A673 (cell line): ENCODE measurements at places on chromosomes 16 and 17. TPM values are rescaled to one million over a fixed set of nuclear protein-coding genes. Genes with fewer than 3 reads are reported as not detected.

GRCh38 chr16:87052506-87052905 lies 264.7 kb downstream of the C16orf95 start:
- DNase-seq: no peak

DNA sequence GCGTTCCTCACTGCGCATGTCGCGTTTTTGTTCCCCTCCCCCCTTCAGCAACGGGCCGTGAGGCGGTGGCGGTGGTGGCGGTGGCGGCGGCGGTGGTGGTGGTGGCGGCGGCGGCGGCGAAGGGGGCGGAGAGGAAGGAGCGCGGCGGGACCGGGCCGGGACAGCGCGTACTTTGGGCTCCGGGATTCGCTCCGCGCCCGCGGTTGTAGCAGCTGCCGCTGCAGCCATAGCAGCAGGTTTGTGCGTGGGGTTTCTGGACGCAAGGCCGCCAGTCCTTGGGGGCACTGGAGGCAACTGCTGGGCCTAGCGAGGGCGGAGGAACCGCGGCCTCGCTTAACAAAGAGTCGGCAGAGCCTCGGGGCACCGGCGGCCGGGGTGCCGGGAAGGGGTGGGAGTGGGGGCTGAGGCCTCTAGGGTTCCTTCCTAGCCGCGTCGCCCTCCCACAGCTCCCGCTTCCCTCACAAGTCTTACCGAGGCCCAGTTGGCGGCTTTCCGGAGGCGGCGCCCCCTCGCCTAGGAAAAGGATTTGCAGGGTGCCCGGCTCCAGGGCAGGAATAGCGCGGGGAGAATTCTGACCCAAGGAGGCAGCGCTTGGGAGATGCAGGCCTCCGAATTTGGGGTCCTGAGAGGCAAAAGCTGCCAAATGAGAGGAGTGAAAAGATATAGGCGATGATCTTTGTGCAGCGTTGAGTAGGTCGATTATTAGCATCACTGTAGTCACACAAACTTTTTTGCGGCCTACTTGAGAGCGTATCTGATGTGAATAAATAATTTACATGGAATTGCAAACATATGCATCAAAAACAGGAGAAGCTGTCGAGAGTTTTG lies at the start of gene DDX42:
TSS of gene DDX42 (plus strand) at position 30 of the 828 bp plus-strand sequence. CDS start 12,880 bp downstream, outside the sequence.
- DNase-seq: peak; percentile 73

DNA sequence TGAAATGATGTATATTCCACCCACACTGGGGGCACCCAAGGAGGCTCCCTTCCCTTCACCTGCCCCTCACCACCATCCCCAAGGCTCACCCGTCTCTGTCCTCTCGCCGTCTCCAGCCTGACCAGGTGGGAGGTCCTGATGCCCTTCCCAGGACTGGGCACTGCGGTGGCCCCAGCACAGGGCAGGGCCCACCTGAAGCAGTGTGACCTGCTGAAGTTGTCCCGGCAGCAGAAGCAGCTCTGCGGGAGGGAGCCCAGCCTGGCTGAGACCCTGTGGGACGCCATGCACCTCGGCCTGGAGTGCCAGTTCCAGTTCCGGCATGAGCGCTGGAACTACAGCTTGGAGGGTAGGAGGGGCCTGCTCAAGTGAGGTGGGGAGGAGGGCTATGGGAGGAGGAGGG lies 9.9 kb downstream of the PPY start:
- DNase-seq: no peak

- DNase-seq: peak; percentile 9
Measured at GRCh38 chr16:63617990-63618763, 1503.7 kb downstream of the CDH11 start.

- no peak for DNase-seq
Measured at GRCh38 chr17:75594499-75595283, 7.1 kb downstream of the MYO15B start.

DNA sequence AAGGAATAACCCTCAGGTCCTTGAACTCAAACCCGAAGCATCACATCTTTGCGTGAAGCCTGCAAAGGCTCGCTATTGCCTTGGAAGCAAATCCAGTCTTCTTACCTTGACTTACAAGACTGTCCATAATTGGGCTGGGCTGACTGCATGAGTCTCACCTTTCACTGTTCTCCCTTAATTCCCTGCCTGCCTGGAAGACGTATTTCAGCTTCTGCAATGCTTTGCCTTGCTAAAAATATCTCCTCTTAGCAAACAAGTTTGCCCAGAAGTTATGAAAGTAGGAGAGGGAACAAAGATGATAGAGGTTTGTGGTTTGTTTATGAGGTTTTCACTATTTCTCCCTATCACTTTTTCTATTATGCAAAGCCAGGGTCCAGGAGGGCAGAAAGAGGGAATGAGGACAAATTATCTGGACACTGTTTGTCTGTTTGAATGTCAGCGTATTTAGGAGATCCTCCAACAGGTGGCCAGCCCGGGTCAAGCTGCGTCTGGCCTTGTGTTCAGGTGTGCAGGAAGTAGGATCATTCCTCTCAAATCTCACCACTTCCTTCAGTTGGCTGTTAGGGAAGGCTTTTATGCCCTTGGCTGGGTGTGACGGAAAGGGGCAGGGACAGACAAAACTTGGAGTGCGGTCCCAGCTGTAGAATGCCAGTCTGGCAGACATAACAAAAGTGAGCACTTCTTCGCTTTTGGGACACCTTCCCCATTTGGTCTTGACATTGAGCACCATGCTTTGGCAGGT lies 488.9 kb downstream of the CDH13 start:
- DNase-seq: no peak

SCGB1C2 gene
- not detected in 2 replicates for total RNA-seq

- no peak for DNase-seq
Measured at GRCh38 chr17:14372905-14373613, 72.2 kb downstream of the HS3ST3B1 start.

DNA sequence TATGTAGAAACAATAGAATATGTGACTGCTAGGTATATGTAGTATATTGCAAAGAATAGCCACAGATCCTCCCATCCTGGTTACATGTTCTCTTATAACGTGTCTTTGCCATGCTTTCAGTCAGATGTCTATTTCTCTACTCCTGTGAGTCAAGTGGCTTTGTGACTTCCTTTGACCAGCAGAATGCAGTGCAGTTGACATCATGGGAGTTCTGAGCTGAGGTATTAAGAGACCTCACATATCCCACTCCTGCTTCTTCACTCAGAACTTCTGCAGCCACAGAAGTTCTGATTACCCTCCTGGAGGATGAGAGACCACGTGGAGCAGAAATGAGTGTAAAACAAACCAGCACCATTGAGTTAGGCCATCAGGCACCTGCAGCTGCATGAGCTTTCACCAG lies 222.5 kb downstream of the PRKCA start:
- DNase-seq: no peak

DNA sequence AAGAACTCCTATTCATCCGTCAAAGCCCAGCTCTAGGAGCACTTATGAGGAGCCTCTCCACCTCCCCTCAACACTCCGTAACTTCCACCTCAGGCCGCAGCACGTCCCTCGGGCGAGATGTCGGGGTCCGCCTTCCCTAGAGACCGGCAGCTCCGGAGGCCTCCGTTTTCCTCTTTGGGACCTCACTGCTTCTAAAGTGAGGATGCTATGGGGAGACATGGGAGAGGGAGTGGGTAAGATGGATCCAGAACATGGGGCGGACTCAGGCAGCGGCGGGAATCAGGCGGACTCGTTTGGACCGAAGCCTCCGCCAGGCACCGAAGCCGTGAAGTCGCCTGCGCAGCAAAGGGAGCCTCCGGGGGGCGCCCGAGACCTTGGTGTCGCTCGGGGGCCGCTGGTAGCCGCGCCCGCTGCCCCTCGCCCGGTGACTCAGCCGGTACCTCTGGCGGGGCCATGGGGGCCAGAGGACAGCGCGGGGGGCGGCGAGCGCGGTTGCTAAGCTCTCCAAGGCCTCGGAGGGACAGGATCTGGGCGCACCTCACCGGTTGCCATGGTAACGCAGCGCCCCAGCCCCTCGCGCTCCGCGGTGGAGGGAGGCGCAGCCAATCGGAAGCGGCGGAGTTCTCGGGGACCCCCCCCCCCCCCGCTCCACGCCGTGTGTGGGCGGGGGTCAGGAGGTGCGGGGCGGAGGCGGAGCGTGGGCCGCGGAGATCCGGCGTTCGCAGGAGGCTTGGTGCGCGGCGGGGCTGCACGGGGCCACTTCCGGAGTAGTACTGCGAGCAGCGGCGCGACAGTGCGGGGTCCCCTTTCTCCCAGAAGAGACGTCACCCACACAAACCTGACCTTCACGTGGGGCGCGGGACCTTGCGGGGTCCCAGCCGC lies 1.3 kb upstream of the HIC1 start:
- peak; percentile 82 for DNase-seq

- no peak for DNase-seq
Measured at GRCh38 chr17:14732211-14732610, 431.3 kb downstream of the HS3ST3B1 start.

DNA sequence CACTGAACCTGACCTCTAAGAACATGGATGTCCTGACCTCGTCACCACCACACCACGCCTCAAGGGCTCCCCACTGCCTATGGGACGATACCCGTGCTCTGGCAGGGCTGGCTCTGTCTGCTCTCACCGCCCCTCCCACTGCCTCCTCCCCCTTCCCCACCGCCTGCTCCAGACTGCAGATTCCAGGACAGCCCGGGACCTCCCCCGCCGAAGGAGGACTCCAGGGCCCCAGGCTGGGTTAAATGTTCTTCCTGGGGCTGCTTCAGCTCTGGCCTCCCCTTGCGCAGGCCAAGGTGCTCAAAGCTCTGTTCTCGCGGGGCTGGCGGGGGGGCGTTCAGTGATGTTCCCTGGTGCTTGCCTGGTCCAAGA lies 3.1 kb downstream of the NPW start:
- peak; percentile 49 for DNase-seq

SLC5A10 gene
- total RNA-seq: not detected in 2 replicates

CD79B gene
- total RNA-seq: 0.39 and 0.72 TPM in 2 replicates

DNA sequence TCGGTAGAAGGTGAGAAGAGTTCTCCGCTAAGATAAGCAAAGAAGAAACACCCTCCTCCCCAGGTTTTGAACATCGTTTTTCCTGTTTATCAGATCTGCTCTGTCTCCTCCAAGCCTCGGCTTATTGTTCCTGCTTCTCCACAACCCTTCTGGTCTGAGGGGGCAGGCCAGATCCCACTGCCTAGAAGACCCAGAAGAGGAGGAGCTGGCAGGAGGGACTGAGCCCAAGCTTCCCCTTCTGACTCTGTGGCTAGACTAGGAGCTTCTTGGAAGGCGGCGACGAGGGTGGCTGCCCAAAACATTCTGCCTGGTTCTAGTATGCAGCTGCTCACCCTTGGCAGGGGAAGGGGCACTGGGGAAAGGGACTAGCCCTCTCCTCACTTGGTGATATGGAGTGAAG lies 5.2 kb upstream of the HOXB5 start:
- no peak for DNase-seq

DNA sequence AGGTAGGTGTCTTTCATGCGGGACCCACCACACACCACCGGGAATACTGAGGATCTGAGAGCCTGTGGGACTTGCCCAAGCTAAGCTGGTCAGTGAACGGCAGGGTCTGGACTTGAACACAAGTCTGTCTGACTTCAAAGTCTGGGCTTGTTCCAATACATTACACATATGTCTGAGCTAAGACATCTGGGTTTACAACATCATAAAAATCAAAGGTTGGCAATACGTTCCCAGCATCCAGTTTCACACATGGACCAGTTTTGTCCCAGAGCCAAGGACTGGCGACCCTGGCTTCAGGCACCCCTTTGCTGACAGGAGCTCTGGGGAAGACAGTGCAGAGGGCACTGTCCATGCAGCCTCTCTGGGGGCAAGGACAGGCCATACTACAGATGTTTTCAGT lies 27.9 kb upstream of the AXIN2 start:
- no peak for DNase-seq

CAVIN1 gene
- total RNA-seq: 16.6 and 19.9 TPM in 2 replicates

GRCh38 chr17:82876149-82876548 lies 36.3 kb upstream of the ZNF750 start:
- DNase-seq: no peak

GRCh38 chr17:82611140-82612058 lies 36.8 kb downstream of the WDR45B start:
- DNase-seq: peak; percentile 91

- DNase-seq: no peak
Measured at GRCh38 chr17:50267074-50267841, 7.0 kb upstream of the TMEM92 start.

- peak; percentile 56 for DNase-seq
Measured at GRCh38 chr17:79789943-79790804, 6.7 kb downstream of the CBX8 start.

CAPNS2 gene
- 0.42 TPM in 1 of 2 replicates, not detected in the other for total RNA-seq

KRTAP9-4 gene
- total RNA-seq: not detected in 2 replicates

GRCh38 chr17:7818746-7819645 lies 15.0 kb upstream of the KDM6B start:
- no peak for DNase-seq

GRCh38 chr16:74922150-74923138 lies 62.5 kb downstream of the WDR59 start:
- no peak for DNase-seq

DNA sequence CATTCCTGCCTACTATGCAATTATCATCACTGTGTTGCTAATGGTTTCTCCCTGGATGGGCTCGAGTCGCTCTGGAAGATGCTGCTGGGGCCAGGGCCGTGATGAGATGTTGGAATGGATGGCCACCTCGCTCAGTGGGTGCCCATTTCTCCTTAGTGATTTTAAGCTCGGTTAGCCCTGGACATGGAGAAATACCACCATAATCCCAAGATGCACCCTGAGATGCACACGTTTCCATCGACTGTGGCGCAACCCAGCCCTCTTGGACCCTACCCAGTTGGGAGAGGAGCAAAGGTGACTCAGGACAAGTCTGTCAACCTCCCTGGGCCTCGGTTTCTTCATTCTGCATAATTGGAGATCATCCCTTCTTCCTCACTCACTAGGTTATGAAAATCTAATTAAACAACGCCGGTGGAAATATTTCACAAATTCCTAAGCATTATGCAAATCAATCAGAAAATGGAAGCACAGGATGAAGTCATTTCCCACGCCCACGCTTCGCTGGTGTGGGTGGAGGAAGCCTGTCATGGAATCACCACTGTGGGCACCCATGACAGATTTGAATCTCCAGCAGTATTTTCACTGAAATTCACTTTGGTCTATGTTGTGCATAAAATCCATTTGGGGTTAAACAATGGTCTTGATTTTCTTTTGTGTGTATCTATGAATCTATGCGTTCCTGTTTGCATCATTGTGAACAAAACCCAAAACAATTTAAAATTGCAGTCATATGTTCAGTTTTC lies 195.2 kb downstream of the AXIN2 start:
- DNase-seq: peak; percentile 84

- peak; percentile 78 for DNase-seq
Measured at GRCh38 chr16:15765880-15766279, 90.9 kb downstream of the MYH11 start.

STX1B gene
- 0.62 and 1.1 TPM in 2 replicates for total RNA-seq

DNA sequence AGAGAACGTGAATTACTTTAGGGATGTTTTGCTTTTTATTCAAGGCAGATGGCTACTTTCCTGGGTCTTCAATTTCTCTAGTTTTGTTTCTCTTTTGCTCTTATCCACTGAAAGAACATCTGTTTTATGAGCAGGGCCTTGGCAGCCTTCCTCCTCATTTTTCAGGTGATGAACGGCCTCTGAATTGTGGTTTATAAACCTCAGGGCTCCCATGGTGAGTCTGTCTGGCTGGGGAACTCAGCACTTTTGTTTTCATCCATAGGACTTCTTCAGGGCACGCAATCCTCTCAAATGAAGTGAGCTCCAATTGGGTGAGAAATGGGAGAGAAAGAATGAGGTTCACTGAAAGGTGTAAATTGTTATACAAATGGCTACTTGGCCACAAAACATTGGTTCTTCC lies 186.4 kb upstream of the ERCC4 start:
- no peak for DNase-seq

C17orf100 gene
- total RNA-seq: 3.1 and 3.3 TPM in 2 replicates

GRCh38 chr16:84050316-84050715 lies 7.7 kb upstream of the SLC38A8 start:
- DNase-seq: no peak

- DNase-seq: no peak
Measured at GRCh38 chr17:49752508-49752907, 11.4 kb downstream of the FAM117A start.
